NCI-H1417 treated with DMSO at 0.1 percent for 48 hours (cell line): ENCODE measurements at places on chromosomes 16 and 17.

- no peak for DNase-seq
Observed at GRCh38 chr17:77320485-77321256, 179.9 kb downstream of the SEC14L1 start.

GRCh38 chr16:53629607-53630312 is 73.9 kb downstream of the RPGRIP1L start:
- no peak for DNase-seq

DNA sequence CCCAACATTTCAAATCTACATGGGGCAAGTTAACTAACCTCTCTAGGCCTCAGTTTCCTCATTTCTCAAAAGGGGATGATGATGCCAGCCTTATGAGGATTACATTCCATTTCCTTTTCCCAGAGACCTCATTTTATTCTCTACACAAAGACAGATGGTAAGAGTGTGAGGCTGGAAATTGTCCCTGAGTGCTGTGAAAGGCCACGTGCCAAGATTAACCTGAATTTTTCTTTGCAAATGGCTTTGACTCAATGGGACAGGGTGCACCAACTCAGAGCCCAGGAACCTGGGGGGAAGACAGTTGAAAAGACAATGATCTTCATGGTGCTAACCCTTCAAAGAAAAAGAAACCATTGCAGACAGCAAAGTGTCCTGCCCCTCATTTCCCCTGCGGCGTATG is 332.8 kb downstream of the TMEM114 start:
- no peak for DNase-seq

- DNase-seq: no peak
Observed at GRCh38 chr16:67736858-67737257, 17.7 kb upstream of the GFOD2 start.

GRCh38 chr17:36482611-36483504 is 3.6 kb upstream of the ZNHIT3 start:
- peak; percentile 21 for DNase-seq

DNA sequence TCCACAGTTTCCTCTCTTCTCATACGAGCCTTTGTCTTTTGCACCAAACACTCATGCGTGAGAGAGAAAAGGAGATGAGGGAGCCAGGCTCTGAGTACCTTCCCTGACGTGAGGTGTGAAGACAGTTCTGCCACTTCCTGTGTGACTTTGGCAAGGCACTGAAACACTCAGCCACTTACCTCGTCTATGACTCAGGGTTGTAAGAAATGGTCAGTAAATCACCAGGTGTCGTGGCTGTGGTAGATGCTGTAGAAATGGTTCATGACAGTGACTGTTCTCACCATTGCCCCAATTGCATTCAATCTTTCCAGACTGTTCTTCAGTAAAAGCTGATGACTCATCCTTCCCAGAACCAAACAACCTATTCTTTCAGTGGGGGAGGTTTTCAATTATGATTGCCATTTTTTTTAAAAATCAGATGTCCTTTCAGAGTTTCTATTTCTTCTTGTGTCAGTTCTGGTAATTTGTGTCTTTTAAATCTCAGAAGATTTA is 49.2 kb upstream of the CBFA2T3 start:
- DNase-seq: no peak

DNA sequence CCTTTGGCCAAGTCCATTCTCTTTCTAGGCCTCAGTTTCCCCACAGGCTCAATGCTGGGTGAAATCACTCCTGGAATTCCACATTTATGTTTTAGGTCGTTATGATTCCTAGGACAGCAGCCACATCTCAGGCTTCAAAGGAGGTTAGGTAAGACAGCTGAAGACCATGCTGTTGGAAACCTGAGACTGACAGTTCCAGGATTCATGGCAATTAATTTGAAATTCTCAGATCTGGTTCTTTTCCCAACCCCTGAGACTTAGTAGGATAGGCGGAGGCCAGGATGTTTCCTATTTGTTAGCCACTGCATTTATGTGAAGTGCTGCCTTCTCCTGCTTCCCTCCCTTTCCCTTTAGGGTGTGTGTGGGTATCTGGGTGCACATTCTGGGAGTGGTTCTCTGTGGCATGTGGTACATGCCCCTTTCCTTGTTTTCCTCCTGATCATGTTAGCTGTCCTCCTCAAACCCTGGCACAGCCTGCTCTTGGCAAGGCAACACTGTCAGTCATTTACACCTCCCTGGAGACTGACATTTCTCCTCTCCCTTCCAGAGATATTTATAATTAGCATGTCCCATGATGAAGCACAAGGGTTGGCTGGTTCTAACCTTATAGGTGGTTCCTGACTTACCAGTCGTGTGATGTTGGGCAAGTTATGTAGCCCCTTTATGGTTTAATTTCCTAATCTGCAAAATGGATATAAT is 91.4 kb upstream of the SALL1 start:
- no peak for DNase-seq

DNA sequence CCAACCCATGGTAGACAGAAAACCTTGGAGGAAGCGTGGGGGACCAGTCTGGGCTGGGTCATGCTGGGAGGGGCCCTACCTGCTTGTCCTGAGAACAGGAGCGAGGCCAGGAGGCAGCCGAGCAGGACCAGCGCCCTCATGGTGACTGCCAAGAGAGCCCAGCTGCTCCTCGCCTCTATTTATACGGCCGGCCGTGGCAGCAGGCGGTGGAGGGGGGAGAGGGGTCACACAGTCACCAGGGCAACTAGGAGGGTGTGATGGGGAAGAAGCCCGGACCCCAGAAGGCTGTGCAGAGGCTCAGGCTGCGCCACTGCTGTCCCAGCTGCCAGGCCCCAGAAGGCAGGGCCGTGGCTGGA is at the start of gene SRL:
Gene SRL (minus strand): TSS at position 153 of the 356 bp plus-strand sequence. CDS start 13 bp downstream, at position 140.
- no peak for DNase-seq

DNA sequence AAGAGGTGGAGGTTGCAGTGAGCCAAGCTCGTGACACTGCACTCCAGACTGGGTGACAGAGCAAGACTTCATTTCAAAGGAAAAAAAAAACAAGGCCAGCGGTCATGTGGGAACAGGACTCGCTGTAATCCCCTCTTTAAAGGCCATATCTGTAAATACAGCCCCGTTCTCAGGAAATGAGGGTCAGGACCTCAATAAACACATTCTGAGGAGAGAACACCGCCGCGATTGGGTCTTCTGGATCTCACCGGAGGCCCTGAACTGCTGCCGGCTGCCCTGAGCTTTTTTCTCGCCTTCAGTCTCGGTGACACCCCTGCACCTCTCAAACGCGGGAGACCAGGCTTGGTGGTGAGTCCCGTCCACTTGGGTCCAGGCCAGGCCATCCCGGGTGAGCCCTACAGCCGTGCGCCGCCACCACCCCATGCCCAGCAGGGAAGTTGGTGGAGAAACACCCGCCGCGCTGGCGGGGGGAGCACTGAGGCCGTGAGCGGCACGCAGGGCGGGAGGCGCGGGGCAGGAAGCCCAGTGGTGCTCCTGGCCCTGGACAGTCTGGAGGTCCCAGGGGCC is 28.4 kb downstream of the SLC25A10 start:
- no peak for DNase-seq

GRCh38 chr16:4085405-4085970 is 30.8 kb downstream of the ADCY9 start:
- DNase-seq: no peak

- no peak for DNase-seq
Observed at GRCh38 chr16:46658925-46659324, 30.1 kb downstream of the VPS35 start.

- no peak for DNase-seq
Observed at GRCh38 chr17:33602981-33603380, 309.9 kb upstream of the ASIC2 start.

DNA sequence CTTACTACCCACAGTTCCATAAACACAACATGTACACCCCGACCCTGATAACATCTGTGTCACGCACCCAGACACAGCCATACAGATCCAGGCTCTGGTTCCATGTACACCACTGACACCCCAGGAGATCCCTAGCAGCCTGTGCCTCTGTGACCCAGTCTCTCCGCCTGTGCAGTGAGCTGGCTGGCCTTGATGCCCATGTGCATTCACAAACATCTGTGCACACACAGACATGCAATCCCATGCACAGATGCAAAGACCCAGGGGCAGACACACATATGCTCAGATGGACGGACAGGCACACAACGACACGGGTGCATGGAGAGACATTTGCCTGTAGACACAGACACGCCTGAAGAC is 4.1 kb downstream of the CCDC102A start:
- DNase-seq: no peak

- DNase-seq: no peak
Observed at GRCh38 chr16:181565-182021, 1.3 kb downstream of the HBQ1 start.

DNA sequence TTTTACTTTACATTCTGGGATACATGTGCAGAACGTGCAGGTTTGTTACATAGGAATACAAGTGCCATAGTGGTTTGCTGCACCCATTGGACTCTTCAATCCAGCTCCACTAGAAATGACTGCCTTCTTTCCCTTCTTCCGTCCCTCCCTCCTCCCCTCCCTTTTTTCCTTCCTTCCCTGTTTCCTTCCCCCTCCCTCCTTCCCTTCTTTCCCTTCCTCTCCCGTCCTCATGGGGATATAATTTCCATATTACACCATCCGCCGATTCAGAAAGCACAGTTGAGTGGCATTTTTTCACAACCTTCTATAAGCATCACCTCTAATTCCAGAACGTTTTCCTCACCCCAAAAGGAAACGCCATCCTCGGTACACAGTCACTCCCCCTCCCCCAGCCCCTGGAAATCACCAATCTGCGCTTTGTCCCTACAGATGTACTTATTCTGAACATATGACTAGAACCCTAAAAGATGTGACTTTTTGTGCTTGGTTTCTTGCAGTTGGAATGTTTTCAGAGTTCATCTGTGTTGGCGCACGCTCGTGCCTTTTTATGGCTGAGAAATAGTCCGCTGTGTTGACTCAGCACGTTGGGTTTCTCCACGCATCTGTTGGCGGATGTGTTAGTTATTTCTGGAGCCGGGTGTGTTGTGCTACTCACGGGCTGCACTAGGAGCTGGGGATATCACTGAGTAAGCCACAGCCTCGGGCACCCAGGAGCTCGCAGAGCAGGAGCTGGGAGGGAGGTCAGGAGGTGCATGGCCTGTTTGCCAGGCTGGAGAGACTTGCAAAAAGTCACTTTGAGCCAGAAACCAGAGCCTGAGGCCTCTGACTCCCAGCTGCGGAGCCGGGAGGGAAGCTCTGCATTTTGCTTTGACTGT is 336.4 kb downstream of the SEC14L1 start:
- DNase-seq: no peak

DNA sequence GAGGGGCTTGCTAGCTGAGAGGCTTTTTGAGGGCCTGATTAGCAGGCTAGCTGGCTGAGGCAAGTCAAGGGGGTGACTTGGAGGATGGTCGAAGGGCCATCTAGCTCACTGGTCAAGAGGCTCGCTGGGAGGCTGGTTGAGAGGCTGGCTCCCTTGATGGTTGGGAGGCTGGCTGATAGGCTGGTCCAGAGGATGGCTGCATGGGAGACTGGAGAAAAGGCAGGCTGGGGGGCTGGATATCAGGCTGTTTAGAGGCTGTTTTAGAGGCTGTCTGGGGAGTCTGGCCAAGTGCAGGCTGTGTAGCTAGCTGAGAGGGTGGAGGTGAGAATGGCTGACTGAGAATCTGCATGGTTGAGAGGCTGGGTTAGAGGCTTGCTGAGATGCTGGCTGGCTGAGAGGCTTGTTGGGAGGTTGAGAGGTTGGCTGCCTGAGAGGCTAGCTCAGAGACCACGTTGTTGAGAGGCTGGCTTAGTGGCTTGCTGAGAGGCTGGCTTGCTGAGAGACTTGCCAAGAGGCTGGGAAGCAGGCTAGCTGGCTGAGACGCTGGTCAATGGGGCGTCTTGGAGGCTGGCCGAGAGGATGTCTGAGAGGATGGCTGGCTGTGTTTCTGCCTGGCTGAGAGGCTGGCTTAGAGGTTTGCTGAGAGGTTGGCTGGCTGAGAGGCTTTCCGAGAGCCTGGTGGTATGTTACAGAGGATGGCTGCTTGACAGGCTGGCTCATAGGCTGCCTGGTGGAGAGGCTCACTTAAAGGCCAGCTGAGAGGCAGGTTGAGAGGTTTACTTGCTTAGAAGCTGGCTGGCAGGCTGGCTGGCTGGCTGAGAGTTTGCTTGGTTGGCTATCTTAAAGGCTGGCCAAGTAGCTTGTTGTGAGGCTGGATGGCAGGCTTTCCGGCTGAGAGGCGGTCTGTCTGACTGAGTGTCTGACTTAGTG is 36.6 kb upstream of the ACSM2B start:
- DNase-seq: no peak

DNA sequence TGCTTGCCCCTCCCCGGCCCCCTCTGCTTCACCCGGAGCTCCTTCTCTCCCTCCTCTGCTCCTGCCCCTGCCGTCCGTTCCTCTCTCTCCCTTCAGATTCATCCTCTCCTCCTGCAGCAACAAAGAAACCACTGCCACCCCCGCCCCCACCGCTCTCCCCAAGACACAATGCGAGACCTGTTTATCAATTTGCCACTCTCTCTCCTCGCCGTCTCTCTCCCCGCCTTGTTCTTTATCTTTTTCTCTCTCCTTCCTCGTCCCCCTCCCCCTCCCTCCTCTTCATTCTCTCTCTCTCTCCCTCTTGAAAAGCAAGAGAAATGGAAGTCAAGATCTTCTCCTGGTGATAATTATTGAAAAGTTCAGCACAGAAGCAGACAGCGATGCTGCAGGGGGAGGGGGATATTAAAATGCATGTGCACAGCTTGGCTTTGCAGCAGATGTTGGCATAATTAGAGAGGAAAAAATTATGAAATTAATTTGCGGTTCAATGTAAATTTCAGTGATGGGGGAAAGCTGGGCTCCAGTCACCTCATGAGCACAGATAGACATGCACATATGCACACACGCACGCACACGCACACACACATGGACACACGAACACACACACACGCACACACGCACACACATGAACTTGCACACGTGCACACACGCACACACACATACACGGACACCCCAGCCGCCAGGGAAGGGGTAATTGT is 58.1 kb upstream of the CBFA2T3 start:
- DNase-seq: no peak

GRCh38 chr16:67760206-67760955 is 41.3 kb upstream of the GFOD2 start:
- DNase-seq: no peak

DNA sequence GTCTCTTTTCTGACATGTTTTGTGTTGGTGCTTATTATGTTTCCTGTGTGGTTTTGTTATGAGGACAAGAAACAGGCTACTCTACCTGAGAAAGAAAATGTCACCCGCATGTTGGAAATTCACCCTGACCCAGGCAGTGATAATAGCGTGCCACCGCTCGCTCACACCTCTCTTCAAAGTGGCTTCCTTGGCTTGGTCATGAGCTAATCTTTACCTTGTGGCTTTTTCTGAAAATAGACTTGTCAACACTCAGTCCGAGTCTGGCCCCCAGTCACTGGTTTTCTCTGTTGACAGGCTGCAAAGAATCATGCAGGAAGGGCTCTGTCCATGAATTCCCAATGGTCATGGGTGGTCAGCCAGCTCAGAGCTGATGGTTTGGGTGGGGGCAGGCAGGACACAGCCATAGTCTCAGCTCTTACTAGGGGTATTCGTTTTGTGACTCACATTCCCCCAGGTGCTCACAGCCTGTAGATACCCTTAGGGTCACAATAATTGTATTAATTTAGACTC is 121.3 kb upstream of the CACNG5 start:
- no peak for DNase-seq

- DNase-seq: no peak
Observed at GRCh38 chr16:87851601-87852000, 17.7 kb downstream of the SLC7A5 start.
